ENCODE measurements at places on chromosomes 12 and 14.

- DNase-seq = no peak
These were observed 88.4 kb downstream of the BCAT1 start for GRCh38 chr12:24860546-24860945.

GRCh38 chr12:121087467-121088194, 45.0 kb upstream of the P2RX7 start:
- DNase-seq = peak; percentile 53

DNA sequence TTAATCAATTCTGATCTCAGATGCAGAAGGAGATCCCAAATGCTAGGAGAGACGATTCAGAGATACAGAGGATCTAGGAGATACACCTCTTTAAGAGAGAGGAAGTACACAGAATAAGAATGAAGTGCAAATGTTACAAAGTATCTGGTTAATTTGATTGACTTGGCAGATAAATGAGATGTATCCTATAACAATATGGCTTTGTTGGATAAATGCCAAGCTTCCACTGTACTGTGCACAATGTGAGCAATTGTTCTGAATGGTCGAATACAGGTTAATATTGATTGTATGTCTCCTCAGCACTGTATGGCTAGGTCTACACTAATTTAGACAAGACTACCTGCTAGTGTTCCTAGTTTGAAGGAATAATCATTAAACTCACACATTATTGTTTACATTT, 119.6 kb upstream of the PTPRB start:
- no peak for DNase-seq

- DNase-seq = no peak
These were observed at the start of gene SYCP3 for GRCh38 chr12:101738920-101739665. Gene SYCP3, minus strand, starts transcription at chr12:101739462. Its CDS starts 1,527 bp downstream, at chr12:101737935.

GRCh38 chr12:55830601-55831446, 1.4 kb upstream of the DNAJC14 start:
- peak; percentile 75 for DNase-seq

DNA sequence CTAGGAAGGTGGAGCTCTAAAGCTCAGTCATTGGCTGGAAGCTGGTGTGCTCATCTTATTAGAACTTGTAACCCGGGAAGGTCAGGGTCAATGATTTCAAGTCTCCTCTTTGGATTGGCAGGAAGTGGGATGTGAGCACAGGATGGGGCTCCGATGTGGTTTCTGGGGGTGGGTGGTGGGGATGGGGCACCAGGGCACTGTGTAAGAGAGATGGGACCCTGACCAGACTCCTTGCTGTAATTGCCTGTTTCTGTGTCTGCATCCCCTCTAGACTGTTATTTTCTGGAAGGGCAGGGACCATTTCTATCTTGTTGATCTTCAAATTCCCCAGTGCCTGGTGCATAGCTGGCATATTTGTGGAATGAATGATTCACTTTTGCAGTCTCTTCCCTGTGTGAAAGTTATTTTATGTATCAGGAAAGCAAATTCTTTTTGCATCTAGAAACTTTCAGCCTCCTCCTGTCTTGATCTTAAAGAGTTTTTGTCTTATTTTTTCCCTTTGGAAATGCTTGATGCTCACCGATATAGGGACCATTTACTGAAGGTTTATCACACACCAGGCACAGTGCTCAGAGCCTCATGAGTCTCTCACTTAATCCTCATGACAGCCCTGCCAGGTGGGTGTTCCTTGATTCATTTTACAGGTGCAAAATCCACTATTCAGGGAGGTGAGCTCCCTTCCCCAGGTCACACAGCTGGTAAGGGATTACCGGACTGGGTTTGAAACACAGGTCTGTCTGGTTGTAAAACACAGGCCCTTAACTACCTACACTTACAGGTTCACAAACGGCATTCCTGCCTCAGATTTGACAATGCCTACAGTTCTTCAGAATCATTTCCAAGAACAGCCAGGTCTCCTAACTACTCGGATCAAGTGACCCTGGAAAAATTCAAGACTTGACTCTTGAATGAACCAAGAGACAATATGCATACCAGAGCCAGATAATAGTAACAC, 86.9 kb upstream of the IGF1 start:
- no peak for DNase-seq

DNA sequence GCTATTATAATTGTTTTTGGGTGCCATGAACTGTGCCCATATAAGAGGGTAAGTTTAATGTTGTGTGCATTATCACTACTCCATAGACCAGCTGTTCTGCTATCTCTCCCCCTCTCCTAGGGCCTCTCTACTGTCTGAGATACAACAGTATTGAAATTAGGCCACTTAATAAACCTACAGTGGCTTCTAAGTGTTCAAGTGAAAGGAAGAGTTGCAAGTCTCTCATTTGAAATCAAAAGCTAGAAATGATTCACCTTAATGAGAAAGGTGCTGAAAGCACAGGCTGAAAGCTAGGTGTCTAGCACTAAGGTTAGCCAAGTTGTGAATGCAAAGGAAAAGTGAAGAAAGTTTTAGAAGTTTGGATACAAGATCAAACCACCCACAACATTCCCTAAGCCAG, 168.0 kb downstream of the SLC16A7 start:
- no peak for DNase-seq

DNA sequence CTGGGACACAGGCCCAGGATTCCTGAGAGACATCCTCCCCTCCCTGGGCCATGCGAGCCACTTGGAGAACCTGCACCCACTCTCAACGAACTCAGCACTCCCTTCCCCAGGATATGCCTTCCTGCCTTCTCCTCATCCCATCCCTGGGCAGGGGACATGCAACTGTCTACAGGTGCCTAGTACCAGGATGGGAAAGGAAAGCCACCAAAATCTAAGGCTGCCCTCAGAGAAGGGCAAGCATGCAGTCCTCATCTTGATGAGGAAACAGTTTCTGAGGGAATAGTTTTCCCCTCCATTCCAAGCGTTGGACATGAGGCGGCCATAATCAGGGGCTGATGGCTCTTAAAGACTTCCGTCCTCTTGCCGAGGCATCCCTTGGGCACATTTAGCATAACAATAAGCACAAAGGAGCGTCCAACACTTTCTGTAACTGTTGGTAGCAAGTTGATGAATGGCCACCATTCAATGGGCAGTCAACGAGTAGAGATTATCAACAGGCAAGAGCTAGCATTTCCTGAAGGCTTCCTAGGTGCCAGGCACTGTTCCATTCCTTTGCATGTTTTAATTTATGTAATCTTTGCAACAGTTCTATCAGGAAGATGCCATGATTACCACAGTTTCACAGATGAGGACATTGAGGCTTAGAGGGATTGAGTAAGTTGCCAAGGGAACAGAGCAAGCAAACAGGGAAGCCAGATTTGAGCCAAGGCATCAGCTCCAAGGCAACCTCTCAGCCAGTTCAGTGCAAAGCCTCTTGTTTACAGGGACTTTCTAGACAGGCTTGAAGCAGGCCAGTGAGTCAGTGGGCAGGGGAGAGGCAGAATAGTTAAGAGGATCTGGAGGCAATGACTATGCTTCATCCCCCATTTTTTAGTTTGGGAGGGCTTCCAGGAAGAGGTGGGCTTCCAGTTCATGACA, 105.1 kb downstream of the SINHCAF start:
- DNase-seq = no peak

- no peak for DNase-seq
These were observed 18.2 kb downstream of the ALDH2 start for GRCh38 chr12:111784953-111785352.

- DNase-seq = no peak
These were observed 174.7 kb upstream of the HIF1A start for GRCh38 chr14:61520576-61520975.

DNA sequence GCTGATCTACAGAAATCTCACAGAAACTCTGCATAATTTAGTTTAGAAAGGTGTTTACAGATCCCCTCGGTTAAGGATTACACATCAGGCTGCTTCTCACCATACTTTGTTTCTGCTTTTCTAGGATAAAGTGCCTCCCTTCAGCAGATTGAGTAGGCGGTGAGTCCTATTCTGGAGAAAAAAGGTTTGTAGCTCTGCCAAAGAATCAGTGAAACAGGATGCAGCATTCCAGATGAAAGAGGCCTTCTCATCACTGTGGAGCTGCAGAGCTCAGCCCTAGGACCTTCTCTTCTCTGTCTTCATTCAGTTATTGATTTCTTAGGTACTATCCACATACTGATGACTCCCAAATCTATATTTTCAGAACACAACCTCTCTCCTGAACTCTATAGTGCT, 155.5 kb upstream of the KRR1 start:
- no peak for DNase-seq

- DNase-seq = no peak
These were observed 78.4 kb upstream of the MAX start for GRCh38 chr14:65180725-65181025.

DNA sequence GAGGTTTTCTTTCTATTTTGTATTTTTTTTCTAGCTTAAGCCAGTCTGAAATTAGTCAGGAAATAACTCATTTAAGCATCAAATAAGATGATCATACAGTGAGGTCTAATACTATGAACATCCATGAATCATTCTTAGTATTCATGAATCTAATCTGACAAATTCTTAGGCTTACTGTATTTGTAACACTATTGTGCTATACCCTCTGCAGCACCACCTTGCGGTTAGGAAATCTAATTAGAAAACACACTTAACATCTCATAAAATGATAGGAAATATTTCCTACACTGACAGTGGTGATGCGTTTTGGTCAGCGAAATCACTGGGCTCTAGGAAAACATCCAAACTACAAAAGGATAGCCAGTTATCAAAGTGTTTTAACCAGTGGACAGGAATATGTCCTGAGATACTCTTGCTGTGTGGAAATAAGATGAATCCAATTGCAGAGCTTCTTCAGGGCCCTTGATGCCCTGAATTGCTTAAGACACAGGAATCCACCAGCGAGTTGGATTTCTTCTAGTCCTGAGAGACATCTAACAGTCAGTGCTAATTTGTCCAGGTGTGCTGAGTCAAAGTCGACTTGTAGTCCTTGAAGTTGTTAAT, 109.3 kb upstream of the MYF6 start:
- DNase-seq = no peak

- DNase-seq = no peak
These were observed 5.0 kb upstream of the CCND2 start for GRCh38 chr12:4268329-4269181.

DNA sequence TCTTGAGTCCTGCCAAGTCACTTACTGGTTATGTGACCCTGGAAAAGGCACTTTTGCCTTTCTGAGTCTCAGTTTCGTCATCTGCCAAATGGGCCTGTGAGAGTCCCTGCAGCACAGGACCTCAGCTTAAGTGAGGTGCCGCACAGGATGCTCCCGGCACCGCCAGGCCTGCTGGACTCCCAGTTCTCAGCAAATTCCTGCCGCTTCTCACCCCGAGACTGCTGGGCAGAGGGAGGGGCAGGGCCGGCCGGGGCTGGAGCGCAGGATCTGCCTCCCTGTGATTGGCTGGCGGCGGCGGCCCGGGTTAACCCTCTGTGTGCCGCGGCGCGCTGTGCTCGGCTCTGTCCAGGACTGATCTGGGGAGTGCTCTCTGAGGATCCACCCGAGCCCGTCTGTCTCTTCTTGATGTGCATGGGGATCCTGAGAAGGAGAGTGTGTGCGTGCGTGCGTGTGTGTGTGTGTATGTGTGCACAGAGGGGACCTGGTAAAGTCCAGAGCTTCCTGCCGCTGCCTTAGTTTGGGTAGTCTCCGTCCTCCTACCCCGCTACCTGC, 8.6 kb downstream of the SETD1B start:
- DNase-seq = peak; percentile 72

GRCh38 chr12:66329941-66330340, 27.6 kb downstream of the HELB start:
- DNase-seq = no peak

- DNase-seq = peak; percentile 58
These were observed 16.3 kb downstream of the DYNC1H1 start for GRCh38 chr14:101980700-101981099.

DNA sequence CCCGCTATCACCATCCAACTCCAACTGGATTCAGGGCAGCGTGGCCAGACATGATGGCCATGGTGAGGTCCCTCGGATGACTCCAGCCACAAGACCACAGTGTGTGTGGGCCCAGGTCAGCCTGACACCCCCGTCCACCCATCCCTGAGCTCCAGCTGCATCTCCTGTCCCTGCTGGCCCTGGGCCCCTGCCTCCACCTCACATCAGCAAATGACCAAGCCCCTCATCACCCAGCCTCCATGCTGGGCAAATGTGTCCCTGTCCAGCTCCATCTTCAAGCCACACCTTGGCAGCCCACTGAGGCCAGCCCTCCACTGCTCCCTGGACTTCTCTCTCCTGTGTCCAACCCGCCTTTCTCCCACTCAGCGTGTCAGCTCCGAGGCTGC, 3.2 kb downstream of the GPR132 start:
- no peak for DNase-seq

- DNase-seq = no peak
These were observed 18.7 kb downstream of the XRCC3 start for GRCh38 chr14:103696466-103697071.

GRCh38 chr14:91947475-91948184, at the start of gene FBLN5:
Gene FBLN5, minus strand, starts transcription at chr14:91947694. Its CDS starts 465 bp downstream, at chr14:91947229.
- DNase-seq = peak; percentile 37

DNA sequence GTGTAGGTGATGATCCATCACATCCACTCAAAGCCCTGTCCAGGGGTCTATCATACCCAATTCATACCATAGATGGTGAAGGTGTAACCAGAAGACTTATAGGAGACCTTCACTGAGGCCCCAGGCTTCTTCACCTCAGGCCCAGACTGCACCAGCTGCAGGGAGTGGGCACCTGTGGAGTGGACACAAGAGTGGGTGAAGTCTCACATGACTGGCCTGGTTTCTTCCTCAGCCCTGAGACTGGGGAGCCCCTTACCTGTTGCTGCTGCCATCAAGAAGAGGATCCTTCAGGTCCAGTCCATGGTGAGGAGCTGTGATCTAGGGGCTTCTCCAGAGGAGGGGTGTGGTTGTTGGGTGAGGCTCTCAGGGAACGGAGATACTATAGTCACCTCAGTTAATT, 851.0 kb downstream of the TMEM121 start:
- DNase-seq = no peak

DNA sequence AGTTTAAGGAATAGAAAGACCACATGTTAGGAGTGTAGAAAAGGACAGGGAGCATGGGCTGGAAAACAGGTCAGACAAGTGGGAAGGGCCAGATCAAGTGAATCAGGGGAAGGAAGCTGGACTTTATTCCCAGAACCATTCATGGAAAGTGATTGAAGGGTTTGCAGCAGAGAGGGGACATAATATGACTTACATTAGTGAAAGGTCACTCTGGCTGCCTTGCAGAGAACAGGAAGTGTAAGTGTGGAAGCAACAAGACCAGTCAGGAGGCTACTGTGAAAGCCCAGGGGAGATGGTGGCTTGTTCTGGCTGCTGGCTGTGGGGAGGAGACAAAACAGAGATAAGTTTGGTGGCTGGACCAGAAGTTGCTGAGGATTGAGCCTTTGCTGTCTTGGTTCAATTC, 69.1 kb downstream of the VCPKMT start:
- peak; percentile 78 for DNase-seq

GRCh38 chr14:73613419-73613963, 1.2 kb downstream of the ACOT6 start:
- no peak for DNase-seq

GRCh38 chr12:82527165-82527780, 159.4 kb upstream of the TMTC2 start:
- peak; percentile 26 for DNase-seq

GRCh38 chr12:81712536-81712935, 46.6 kb downstream of the PPFIA2 start:
- no peak for DNase-seq

DNA sequence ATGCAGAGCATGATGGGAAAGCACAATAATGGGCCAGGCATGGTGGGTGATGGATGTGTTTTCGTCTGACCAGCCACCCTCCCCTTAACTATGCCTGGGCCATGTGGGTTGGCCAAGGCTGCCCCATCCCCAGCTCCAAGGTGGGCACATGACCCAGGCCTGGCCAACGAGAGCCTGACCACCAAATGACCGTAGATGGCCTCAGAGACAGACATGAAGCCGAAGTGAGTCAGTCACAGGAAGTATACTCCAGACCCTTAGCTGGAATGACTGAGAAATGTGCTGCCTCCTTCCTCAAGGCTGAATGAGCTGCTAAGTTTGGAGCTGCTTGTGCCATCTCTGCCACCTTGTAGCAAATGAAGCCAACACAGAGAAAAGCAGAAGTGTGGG, 233.6 kb downstream of the BCL11B start:
- DNase-seq = no peak
